ENCODE measurements at places on chromosomes 12 and 14.

DNA sequence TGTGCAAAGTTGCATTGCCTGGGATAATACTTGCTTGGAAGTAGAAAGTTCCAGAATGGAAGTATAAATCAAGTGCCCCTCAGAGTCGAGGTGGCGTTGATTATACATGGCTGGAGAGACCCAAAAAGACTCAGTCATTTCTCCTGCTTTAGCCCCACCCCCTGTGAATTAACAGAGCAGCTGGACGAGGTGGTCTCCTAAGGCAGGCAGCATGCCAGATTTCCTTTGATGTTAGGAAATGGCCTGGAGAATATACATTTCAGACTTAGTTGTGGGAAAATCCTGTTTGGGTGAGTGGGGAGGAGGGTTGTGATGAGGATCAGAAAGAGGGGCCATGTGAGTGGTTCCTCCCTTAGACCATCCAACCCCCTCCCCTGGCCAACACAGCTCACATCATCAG is 406.1 kb upstream of the TMPO start:
- DNase-seq: no peak

DNA sequence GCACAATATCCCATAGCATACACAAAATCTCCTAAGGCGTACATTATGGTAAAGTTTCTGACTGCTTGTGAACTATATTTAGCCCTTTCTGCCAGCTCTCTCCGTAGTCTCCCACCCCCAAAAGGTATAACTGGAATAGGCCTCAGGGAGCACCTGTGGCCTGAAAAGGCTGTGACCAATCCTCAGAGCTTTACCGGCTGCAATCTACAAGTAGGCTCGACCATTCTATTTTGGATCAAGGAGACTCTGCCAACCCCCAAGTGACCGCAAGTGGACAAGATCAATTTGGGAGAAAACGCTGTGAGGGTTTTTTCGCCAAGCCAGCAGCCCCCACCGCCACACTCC is 1.2 kb downstream of the PPTC7 start:
- DNase-seq: no peak

GRCh38 chr12:107129315-107129930 is 36.1 kb upstream of the CRY1 start:
- DNase-seq: no peak

GRCh38 chr12:39176356-39176755 is 266.6 kb downstream of the KIF21A start:
- no peak for DNase-seq

DNA sequence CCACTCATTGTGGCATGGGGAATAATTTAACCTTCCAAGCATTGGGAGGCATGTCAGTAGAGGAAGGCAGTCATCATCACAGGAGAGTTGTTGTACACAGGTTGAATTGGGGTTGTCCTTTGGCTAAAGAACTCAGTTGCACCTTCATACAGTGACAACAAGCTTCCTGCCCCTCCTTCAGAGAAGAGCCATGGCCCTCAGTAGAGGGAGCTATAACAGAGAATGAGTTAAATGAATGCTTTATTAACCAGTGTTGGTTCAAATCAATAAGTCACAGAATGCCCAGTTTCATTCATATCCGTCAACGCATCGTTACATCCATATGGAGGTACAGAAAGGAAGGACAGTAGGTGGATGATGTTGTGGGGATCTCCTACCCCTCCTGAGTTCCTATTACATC is 4.8 kb downstream of the IFNG-AS1 start:
- DNase-seq: no peak

DNA sequence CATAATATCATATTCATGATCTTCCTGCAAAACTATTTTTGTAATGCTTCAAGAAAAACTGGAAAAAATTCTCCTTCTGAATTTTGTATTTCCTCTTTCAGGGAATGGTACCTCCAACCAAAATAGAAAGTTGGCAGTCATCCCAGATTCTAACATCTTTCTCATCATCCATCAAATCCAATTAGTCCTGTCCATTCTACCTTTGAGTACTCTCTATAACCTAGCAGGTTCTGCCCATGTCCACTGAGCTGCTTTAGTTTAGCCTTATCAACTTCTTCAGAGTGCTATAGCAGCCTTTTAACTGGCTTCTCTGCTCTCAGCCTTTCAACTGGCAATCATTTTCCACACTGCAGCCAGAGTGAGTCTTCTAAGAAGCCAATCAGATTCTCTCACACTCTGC is 236.2 kb downstream of the AKAP6 start:
- DNase-seq: no peak

GRCh38 chr12:46459861-46460545 is 87.4 kb upstream of the SLC38A2 start:
- no peak for DNase-seq

GRCh38 chr14:92568621-92569479 is 55.3 kb downstream of the RIN3 start:
- no peak for DNase-seq

DNA sequence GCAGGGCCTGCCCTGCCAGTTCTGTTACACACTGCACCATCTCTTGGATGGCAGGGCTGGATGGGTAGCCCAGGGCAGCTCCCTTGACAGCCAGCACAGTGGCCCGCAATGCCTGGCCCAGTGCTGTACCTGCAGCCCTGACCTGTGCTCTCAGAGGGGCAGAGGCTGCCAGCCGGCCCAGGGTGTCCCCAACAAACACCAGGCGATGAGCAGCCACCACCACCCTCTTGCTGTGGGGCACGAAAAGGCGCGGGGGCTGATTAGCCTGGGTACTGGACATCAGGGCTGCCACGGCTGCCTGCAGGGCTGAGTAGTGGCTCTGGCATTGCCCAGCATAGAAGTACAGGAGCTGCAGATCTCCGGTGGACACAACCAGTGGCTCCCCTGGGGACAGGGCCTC is 4.6 kb upstream of the SLC22A17 start:
- no peak for DNase-seq

DNA sequence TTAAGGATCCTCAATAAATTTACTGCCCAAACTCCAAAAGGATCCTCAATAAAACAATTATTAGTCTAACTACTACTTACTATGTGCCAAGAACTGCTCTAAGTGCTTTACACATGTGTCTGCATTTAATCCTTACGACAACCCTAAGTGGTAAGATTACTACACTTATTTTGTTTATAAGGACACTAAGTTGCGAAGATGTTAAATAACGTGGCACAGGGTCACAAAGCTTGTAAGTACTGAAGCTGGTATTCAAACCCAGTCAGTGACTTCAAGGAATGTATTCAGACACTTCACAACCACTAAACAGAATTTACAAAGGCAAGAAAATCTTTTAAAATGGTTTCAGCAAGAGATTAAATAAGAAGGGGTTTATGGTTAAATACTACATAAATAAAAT is 13.0 kb downstream of the FERMT2 start:
- DNase-seq: no peak

GRCh38 chr12:53755451-53755891 is 3.7 kb upstream of the CISTR start:
- DNase-seq: no peak

All from HTR-8/SVneo (cell line).